ENCODE measurements at places on chromosomes 11 and 22.

DNA sequence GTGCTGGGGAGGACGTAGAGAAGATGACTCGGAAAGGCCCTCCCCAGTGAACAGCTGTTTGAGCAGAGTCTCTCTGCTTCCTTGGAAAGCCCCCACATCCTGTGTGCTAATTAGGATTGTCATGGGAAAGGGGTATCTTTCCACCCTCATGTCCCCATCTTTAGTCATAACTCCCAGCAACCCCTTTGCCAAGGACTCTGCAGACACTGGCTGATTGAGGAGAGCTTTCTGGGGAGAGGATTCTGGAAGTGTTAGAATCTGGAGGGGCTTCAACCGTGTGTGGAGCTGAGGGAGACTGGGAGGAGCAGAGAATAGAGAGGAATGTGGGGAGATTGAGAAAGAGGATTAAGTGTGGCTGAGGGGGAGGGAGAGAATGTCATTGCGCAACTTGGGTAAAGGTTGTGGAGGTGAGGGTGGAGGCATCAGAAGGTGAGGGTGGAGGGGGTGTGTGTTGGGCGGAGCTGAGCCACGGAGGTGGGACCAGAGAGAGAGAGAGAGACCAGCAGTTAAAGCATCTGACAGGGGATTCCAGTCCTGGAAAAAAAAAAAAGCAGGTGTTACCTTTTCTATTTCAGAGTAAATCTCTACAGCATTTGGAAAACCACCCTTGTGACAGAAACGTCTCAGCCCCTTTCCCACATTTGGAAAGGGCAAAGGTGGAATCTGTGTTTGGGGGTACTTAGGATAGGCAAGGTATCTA, 2.2 kb downstream of the DTX4 start:
- DNase-seq = no peak

GRCh38 chr11:84686716-84687115, 940.4 kb downstream of the DLG2 start:
- no peak for DNase-seq

- DNase-seq = no peak
Observed at GRCh38 chr11:24593332-24593731, 96.5 kb downstream of the LUZP2 start.

- DNase-seq = no peak
Observed at GRCh38 chr11:131982154-131982553, 611.7 kb downstream of the NTM start.

DNA sequence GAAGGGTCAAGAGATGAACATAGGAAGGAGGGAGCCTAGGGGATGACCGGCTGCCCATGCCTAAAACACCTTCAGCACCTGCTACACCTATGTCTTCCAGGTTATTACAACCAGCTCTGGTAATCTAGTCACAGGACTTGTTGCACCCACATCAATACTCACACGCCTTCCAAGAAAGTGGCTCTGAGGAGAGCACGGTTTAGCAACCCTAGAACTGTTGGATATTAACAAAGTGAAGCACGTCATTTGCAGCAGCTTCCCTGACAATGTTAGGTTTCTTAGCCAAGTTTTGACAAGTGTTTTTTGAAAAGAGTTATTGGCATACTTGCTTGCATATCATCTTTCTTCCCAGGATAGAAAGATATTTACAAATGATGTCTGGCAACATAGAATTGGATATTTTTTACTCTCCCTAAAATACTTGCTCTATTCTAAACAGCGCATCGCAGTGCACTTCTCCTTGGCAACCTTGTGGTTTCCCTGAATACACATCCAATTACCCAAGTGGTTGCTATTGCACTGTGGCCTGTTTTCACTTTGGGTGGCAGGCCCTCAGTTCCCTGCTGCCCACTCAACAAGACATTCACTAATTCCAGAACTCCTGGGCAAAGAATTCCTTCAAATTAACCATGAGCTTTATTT, 94.3 kb upstream of the ARHGAP42 start:
- no peak for DNase-seq

GRCh38 chr11:75815345-75816168, 547 bp downstream of the UVRAG start:
- peak; percentile 75 for DNase-seq

DNA sequence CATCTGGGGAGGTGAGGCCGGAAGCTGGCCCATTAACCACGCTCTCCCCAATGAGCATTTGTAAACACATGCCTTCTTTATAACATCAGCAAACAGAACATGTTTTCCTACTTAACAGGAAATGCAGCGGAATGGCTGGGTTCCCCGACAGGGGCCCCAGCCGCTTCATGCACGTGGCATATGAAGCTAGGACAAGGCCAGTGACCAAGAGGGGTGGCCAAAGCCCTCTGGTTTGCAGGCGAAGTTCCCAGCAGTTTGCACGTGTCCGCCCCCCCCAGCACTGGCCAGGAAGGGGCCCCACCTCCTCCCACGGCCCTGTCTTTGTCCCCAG, 38.7 kb upstream of the LINC01488 start:
- DNase-seq = peak; percentile 53

GRCh38 chr11:27926486-27926885, 181.5 kb downstream of the KIF18A start:
- DNase-seq = no peak

- peak; percentile 73 for DNase-seq
Observed at GRCh38 chr11:74321487-74322188, 10.2 kb upstream of the P4HA3 start.

DNA sequence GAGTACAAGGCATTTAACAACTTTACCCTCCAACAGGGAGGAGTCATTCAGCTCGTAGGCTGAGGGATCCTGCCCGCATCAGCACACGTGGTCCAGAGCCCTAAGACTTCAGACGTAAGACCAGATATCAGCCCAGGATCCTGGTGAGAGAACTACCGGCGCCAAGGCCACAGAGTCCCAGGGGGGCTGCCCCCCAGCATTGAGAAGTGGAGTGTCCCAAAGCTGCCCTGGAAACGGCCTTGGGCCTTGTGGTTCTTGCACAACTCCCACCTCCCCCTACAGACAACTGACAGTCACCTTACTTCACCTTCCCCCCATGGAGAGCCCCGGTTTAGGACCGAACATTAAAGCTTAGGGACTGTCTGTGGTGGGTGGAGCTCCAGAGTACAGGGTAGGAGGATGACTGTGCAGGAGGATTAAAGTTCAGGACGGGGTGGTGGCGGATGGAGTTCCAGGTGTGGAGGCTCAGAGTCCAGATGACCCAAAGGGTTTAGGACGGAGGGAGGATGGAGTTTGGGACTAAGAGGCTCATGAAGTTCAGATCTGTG, 1.0 kb downstream of the C11orf91 start:
- DNase-seq = no peak

- no peak for DNase-seq
Observed at GRCh38 chr11:65388731-65389130, 2.3 kb downstream of the FRMD8 start.

- no peak for DNase-seq
Observed at GRCh38 chr11:46347637-46348311, 511 bp downstream of the DGKZ start.

DNA sequence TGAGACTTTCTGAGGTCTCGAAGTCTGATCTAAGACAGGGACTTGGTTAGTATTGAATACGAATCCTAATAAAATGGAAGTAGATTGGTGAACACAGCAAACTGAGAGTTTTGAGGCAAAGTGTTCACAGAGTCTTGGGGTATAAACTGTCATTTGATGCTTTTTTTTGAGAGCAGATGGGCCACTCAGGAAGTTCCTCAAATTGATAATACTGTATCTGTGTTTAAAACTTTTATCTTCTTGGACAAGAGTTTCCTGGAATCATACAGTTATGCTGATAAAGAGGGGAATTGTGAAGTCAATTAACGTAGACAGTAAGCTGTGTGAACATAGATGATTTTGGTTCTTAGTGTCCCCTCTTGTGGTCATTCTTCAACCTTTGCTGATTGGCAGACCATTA, 80.0 kb upstream of the CLPB start:
- no peak for DNase-seq

- DNase-seq = no peak
Observed at GRCh38 chr11:104134745-104135144, 29.2 kb downstream of the PDGFD start.

DNA sequence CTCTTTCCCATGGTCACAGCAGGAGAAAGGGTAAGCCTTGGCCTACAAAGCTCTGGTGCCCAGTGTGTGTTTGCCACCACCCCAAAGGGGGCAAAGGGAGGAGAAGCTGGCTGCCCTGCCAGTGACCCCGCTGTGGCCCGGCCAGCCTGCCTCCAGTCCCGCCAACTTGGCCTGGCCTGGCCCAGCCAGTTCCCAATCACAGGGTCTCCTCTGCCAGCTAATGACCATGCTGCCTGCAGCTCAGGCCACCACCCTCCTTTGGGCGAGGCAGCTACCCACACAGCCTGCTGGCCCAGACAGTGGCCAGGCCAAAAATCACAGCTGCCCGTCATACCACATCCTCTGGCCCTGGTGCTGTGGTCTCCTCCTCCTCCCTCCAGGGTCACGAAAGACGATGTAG, 5.1 kb downstream of the GDPD5 start:
- no peak for DNase-seq

GRCh38 chr11:58024601-58025091, 965 bp downstream of the OR9Q1 start:
- peak; percentile 88 for DNase-seq

DNA sequence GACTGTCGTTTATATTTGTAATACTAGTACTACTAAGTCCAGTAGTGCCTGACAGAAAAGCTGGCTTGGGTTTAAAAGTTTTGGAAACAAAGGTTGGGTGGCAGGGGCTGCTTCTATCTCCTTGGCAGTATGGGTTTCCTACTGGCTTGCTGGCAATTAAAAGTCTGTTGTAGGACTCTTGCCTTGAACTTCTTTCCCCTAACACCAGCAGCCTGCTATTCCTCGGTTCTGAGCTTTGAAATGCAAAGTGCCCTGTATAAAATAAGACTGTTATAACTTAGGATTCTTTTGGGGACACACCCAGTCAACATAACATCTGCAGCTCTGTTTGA, 1.3 kb downstream of the RNF169 start:
- no peak for DNase-seq

DNA sequence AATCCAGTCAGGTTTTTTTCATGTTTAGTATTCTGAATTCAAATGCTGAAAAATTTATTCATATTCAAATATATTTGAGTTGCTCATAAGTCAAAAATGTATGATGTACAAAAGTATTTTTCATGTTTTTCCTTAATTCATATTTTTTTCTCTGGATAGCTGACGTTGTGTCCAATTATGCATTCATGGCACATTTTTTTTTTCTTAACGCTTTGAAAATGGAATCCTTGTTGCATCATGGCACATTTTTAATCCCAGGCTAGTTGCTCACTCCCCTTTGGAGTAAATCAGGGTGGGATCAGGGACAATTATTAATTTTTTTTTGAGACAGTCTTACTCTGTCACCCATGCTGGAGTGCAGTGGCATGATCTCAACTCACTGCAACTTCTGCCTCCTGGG, 14.1 kb downstream of the BIRC3 start:
- DNase-seq = no peak

DNA sequence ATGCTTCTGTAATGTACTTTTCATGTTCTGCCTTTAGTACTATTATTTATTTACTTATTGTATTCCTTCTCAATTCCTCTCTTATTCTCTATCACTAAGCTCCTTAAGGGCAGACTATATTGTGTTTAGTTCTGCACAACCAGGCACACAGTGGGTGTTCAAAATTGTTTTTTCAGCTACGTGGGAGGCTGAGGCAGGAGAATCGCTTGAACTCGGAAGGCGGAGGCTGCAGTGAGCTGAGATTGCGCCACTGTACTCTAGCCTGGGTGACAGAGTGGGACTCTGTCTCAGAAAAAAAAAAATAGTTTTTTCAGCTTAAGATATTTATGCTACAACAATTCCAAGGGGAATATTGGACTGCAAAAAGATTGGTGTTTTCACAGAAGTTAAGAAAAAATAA, 17.4 kb upstream of the DDX17 start:
- DNase-seq = no peak

GRCh38 chr22:50271519-50271970, 1.4 kb upstream of the MAPK11 start:
- no peak for DNase-seq

GRCh38 chr11:64234647-64235379, 429 bp downstream of the VEGFB start:
- peak; percentile 57 for DNase-seq

- no peak for DNase-seq
Observed at GRCh38 chr11:35214792-35215193, 75.8 kb downstream of the CD44 start.

GRCh38 chr11:117830072-117830471, 5.5 kb upstream of the FXYD2 start:
- no peak for DNase-seq

DNA sequence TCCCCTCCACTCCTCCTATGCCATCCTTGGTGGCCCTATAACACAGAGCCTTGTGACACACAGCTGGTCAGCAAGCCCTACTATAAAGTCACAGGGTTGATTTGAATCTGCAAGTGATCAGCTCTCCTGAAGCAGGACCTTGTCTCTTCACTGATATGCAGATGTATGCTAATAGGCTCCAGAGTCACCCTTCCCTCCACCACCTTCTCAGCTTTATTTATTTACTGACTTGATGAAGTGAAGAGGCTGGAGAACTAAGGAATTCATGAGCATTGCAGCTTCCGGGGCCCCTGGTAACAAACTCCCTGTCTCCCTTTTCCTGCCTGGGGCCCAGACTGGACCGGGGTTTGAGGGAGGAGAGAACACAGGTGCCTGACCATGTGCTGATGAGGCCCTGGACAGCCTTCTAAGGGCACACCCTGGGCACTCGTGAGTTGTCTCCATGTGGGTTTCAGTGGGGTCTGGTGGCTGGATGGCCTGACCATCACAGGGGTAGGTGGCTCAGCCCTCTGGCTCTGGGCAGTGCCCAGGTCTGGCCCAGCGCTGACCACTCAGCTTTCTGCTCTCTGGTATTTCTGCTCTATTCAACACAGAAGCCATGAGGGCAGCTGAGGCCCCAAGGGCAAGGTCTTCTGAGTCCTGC, 307.5 kb downstream of the NTM start:
- no peak for DNase-seq

- DNase-seq = peak; percentile 35
Observed at GRCh38 chr22:41532908-41533825, 11.1 kb downstream of the POLR3H start.

DNA sequence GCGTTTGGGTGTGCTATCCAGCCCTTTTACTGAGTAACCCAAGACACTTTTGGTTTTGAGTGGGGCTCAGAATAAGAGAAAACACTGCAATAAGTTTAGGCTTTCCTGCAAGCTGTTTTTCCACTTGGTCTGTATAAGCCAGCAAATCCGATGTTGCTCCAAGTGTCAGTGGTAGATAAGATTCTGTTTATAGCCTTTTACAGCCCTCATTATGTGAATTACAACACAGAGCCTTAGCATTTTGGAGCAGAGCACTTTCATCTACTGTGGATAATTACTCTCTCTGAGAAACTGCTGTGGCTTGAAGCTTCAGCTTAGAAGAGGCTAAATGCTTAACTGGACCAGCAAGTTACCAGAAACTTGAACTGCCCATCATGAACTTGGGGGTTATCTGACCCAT, 601.1 kb downstream of the JRKL start:
- no peak for DNase-seq
